Effector CD8-positive, alpha-beta T cell (primary cell): ENCODE measurements at places on chromosomes 3 and 15.

DNA sequence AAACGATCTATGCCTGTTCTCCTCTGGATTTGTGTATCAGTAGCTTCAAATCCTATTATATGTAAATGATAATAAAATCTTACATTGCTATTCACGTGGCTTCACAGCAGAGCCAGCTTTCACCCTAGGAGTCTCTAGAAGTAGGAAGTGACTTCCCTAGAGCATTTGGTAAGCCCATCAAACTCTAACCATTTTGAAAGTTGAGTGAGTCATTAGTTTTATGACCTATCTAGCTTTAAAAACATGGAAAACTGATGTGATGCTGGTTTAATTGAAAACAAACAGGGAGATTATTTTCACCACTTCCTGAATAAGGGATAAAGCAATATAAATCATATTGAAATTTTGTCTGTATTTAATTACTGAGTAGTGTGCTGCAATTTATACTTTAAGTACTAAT is 275.2 kb downstream of the EPHA6 start:
- no peak for DNase-seq

DNA sequence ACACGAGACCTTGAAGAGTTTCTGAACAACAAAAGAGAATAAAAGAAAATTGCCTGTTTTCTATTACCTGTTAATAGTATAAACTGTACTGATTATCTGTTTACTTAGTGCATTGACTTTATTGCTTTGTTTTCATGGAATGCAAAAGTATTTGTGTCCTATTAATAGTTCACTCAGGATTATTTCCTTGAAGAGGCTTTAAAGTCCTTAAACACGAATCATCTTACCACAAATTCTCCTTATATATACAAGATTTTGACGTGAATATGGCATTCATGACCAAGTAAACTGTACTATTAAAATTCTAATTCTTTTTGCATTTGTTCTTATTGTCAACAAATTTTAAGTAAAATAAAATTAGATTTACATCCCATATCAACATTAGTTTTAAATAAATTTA is 513.0 kb downstream of the NTRK3 start:
- no peak for DNase-seq

DNA sequence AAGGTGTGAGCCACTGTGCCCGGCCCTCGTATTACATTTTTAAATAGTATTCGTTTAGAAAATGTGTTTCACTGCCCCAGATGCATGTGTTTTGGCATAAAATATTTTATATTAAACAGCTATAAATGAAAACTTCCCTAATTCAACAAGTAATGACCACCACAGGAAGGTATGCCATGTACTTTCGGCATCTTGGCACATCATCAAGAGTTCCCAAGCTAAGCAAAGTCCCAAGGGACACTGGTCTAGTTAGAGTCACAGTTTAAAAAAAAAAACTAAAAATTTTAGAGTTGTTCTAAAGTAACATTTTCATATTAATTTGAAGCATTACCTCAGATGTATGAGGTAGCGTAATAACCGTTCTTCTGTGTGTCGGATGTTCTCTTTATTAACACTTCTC is 15.6 kb upstream of the ARPP19 start:
- DNase-seq, result no peak

DNA sequence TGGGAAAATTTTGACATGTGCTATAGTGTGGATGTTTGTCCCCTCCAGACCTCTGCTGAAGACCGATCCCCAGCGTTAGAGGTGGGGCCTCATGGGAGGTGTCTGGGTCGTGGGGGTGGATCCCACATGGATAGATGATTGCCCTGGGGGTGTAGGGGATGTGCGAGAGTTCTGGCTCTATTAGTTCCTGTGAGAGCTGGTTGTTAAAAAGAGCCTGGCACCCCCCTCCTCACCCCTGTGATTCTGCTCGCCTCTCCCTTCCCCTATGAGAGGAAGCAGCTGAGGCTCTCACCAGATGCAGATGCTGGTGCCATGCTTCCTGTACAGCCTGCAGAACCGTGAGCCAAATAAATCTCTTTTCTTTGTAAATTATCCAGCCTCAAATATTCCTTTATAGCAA is 67.4 kb downstream of the ATP10A start:
- DNase-seq, result no peak

GRCh38 chr15:69170597-69170996 is 10.2 kb downstream of the GLCE start:
- DNase-seq, result no peak

- DNase-seq, result peak; percentile 49
Observed at GRCh38 chr15:33226559-33227181, 32.2 kb upstream of the FMN1 start.

GRCh38 chr15:85504749-85505676 is 124.6 kb downstream of the AKAP13 start:
- DNase-seq, result no peak

DNA sequence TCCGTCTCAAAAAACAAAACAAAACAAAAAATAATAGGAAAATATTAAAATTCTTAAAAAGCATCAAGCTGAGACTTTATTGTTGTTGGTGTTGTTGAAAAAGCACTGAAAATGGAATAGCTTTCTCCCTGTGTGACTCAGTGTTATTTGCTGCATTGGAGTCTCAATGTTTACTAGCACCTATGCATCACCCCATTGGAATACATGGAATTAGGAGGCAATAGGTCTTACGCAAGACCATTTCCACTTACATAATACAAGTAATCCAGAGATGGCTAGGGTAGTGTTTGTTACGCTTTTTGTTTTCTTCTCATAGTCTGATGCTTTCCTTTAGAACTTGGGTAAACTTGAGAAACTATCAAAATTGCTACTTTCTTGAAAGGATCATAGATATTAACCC is 15.2 kb downstream of the GXYLT2 start:
- DNase-seq, result no peak

DNA sequence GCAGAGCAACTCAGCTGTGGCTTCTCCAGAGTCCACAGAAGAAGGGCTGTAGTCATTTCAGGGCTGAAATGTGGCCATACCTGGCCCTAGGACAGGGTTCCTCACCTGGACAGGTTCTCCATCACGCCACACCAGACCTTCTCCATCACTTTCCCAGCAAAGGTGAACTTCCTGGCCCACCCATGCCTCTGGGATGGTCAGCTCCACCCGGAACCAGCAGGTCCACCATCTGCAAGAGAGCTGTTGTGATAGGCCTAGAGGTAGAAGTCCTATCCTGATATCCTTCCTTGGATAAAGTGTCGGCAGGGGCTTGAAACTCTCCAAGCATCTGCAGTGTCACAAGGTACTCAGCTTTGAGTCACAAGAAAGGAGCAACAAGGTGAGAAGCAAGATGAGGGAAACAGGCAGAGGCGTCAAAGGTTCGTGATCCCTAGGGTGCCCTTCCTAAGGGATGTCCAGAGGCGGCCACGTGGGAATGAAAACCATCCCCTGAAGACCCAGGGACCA is 948 bp downstream of the MAN2C1 start:
- no peak for DNase-seq

DNA sequence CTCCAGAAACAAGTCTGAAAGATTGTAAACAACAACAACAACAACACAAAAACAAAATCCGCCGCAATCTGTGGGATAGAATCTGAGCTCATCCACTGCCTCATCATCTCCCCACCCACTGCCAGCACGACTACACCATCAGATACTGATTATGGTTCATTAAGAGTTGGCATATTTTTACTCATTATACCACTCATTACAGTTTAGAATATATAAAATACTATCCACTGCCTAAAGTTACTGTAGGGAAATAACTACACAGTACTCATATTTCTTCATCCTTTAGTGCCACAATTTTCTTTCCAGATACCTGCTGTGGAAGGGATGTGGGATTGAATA is 152.5 kb upstream of the PEX5L start:
- DNase-seq, result no peak

GRCh38 chr3:54968546-54969172 is 40.8 kb upstream of the LRTM1 start:
- DNase-seq, result no peak

- no peak for DNase-seq
Observed at GRCh38 chr3:38616111-38616510, 33.4 kb downstream of the SCN5A start.

DNA sequence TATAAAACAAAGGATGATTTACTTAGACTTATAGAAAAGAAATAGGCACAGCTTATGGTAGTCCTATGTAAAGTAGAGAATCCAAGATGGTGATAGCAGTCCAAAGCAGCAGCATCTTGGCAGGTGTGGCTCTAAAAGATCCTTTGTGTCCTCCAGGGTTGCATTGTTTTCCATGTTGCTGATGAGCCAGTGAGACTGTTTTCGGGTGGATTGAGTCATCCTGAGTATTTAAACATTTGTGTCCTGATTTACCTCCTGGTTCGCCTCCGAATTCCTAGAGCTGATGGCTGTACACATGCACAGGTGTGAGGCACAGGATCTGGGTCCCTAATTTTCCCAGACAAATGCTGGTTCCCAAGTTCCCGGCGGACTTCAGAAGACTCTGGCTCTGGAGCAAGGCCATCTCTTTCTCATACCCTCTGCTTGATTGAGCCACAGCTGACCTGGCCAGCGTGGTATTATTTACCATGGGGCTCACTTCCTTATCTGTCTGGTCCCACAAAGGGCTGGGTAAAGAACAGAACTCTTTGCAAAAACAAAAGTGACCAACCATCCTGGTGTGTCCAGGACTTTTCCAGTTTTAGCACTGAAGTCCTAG is 51.0 kb downstream of the ARNT2 start:
- DNase-seq, result no peak

- DNase-seq, result no peak
Observed at GRCh38 chr3:31772272-31772671, 208.8 kb downstream of the OSBPL10 start.

DNA sequence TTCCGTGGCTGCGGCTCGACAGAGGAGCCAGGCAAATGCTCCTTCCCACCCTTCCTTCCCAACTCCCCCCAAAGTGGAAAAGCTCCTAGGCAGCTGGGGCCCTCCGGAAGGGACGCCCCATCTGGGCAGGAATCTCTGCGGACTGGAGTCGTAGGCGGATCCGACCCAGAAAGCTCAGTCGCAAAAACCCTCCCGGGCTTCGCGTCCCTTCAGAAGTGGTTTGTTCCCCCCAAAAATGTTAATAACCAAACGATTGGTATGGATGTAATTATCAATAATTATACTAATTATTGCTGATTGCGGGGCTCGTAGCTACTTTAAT is 3.8 kb downstream of the RNU6-1 start:
- DNase-seq, result no peak

DNA sequence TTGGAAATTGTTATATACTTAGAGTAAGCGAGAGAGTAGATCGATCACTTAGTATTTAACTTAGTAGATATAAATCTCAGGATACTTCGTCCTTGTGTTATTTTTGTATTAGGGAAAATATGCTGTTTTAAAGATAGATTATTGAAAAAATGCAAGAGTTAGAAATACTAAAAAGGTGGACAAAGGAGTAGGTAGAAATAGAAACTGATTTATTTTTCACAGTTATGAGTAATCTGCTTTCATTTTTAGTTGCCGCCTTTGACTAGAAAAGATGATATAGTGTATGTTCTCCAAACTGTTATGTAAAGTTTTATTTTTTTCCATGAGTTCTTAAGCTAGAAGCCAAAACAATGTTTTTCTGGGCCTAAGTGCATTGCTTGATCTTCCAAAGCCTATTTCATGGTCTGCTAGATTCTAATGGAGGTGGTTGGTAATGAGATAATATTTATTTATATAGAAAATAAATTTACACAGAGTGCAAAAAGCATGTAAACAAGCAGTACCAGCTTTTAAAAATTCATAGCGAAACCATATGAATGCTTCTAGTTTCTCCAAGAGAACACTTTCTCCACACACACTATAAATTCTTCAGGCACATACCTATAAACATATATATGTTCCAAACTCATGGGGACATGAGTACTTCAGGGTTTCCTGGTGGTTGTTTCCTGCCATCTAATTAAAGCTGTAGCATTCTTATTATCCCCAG is 61.1 kb downstream of the DIPK2A start:
- DNase-seq, result no peak

DNA sequence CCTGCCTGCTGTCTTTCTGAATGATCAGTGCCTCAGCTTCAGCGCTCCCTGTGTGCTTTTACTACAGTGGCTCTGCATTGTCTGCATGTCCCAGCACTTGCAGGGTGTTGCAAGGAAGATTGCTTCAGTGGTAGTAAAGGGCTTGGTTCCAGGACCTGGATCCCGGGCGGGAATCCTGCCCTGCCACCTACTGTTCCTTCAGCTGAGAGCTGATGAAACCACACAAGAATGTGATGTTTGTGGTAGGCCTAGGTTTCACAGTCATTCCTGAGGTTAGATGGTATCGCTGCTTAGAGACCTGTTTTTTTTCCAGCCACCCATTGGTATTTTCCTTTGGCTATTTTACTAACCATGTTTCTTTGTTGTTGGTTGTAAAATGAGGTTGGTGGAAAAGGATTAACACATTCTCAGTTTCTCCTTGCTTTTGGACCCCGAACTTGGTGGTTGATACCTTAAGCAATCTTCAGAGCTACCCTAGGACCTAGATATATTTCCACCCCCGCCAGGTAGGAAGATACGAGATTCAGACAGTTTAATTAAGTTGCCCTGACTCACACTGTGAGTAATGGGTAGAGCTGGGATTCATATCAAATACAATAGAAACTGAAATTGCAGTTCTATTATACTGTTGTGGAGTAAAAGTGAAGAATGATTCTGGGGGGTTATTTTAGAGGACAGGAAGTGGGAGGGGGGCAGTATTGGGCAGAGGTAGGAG is 11.4 kb downstream of the GPR87 start:
- DNase-seq, result no peak

GRCh38 chr3:179670311-179670710 is 17.5 kb downstream of the USP13 start:
- no peak for DNase-seq

GRCh38 chr15:31365655-31366127 is 39.1 kb downstream of the KLF13 start:
- peak; percentile 63 for DNase-seq

DNA sequence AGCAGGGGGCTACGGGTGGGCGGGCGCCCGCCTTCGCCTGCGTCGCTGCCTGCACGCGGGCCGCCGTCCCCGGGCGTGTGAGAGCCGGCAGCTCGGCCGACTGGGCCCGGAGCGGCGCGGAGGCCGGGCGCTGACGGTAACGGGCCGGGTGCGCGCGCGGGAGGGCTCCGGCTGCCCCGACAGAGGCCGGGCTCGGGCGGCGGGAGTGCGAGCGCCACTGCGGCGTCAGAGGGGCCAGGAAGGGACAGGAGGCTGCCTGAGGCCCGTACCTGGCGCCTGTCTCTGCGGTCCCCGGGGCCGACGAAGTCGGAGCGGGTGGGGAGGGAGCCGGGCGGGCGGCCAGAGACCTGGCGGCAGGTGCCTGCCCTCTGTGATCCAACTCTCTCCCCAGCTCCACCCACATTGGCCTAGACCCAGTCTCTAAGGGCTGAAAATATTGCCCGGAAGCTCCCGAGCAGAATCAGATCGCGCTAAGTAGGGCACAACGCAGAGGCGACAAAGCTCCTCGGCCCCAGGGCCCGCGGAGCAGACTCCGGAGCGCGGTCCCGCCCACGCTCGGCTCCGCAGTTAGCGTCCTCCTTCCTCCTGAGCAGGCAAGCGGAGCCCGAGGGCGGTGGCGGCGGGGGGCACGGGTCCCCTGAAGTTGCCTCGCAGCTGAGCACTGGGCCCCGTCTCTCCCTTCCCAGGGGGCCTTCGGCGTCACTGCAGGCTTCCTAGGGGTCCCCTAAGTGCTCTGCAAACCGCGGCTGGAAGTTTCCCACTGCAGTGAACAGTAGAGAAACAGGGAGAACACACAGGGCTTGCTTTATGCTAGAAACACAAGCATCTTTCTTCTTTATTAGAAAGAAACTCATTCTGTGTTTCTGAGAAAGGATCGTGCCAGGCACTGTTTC is at the start of gene MAN2A2:
TSS of gene MAN2A2 (plus strand) at position 463 of the 893 bp plus-strand sequence. CDS start 906 bp downstream, outside the sequence.
- peak; percentile 42 for DNase-seq
